K562 (cell line): ENCODE measurements at places on chromosomes 1 and 21. TPM values are rescaled to one million over a fixed set of nuclear protein-coding genes. Genes with fewer than 3 reads are reported as not detected.

DNA sequence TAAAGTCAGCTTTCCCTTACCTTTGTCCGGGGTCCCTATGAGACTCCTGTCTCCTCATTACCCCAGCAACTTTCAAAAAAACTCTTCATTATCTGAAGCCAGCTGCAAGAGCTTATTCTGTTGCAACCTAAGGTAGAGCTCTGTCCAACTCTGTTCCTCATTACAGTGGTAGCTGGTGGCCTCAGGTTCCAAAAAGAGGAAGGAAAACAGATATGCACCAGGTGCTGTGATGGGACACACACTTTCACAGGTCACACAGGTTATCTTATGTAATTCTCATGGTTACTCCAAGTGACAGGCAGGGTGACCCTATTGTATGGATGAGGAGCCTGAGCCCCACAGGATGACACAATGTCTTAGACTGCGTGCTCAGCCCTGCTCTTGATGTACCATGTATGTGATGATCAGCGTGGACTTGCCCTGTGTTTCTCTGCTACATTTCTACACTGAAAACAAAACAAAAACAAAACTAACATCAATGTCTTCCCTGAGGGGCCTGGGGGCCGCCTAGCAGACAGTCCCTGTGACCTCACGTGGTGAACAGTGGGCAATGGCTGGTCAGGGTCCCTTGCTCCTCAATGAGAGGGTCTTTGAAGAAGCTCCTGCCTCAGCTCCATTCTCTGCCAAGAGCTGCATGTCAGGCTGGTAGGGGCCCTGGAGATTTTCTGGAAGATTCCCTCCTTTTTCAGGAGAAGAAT, 9.7 kb upstream of the TENT5C start:
- DNase-seq = no peak

SMPDL3B gene
- total RNA-seq = 0.74 and 0.98 TPM in 2 replicates

CCDC27 gene
- total RNA-seq = not detected in 2 replicates

DNA sequence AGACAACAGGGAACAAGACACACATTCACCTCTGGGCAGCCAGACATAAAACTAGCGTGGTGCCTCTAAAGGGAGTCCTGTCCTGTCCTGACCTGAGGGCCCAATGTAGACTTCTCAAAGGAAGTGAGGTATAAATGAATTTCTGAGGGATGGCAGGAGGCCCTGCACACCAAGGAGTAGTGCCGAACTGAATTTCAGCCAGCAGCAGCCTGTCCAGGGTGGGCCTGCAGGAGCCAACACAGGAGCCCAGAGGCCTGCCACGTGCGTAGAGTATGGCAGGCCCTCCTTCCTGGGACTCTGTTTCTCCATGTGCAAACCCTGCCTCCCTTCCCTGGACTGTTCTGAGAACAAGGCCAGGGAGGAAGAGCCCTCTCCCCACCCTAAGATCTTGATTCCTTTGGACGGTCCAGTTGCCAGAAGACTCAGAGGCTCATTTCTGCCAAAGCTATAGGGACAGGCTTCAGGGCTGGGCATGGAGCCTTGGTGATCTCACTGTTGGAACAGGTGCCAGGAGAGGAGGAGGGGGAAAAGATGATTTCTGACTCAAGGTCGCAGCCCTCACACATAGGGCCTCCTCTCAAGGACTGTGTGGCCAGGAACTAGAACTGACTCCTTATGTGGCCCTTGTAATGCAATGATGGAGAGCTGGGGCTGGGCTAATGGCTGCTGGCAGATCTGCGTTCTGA, 1.8 kb upstream of the FABP3 start:
- no peak for DNase-seq

DNA sequence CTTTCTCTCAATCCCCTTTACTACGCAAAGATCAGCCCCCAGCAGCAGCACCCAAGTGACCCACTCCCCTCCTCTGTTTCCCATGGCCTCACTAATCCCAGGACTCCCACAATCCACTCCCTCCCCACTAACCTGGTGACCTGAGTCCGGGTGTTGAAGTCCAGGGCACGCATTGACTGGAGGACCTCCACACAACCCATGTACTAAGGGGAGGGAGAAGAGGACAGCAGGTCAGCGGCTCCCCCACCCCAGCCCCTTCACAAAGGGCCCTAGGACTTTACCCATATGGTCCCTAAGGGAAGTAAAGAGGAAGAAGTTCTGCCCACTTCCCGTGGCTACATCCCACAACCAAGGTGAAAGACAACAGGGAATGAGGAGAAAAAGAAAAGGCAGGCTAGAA, 1.3 kb downstream of the SHC1 start:
- no peak for DNase-seq

- DNase-seq = peak; percentile 49
Measured at GRCh38 chr1:18527921-18528320, 47.2 kb downstream of the KLHDC7A start.

C1orf53 gene
- total RNA-seq = 1.5 and 1.9 TPM in 2 replicates

GRCh38 chr1:54460351-54460750, 54.2 kb upstream of the SSBP3 start:
- DNase-seq = no peak
